ENCODE measurements at places on chromosomes 4 and X. TPM values are rescaled to one million over a fixed set of nuclear protein-coding genes. Genes with fewer than 3 reads are reported as not detected.

The FAM53A gene
- 1.4 TPM for polyA plus RNA-seq

DNA sequence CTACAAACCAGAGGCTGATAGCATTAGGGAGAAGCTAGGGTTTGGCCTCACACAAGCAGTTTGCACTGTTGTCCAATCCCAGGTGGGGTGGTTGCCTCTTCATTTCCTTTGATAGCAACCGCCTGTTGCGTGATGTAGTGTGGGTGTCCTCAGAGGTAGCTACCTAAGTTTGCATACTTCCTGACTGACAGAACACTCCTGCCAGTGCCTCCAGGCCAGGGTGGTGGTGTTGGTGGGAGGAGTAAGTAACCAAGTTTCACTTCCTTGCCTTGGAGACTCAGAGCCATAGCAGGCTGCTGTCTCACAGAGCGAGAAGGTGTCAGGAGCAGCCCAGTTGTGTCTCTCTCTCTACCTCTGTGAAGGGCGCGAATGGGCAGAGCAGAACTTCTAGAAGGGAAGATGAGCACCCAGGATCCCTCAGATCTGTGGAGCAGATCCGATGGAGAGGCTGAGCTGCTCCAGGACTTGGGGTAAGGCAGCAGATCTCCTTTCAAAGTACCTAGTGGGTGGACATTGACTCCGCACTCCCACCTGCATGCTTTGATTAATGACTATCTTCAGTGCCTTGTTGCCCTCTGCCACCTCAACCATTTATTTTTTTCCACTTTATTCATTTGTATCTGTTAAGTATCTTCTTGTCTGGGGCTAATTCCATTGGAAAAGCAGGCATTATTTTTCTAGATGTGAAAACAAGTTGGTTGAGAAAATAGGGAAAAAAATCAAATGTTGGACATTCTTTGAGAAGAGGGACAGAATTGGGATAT is at the start of gene DAPP1:
DAPP1 (plus strand) TSS at position 283 of the 764 bp plus-strand sequence; CDS start at position 370, 87 bp downstream.
- DNase-seq = no peak

The WAS gene
- polyA plus RNA-seq = not detected

The XK gene
- polyA plus RNA-seq = not detected

DNA sequence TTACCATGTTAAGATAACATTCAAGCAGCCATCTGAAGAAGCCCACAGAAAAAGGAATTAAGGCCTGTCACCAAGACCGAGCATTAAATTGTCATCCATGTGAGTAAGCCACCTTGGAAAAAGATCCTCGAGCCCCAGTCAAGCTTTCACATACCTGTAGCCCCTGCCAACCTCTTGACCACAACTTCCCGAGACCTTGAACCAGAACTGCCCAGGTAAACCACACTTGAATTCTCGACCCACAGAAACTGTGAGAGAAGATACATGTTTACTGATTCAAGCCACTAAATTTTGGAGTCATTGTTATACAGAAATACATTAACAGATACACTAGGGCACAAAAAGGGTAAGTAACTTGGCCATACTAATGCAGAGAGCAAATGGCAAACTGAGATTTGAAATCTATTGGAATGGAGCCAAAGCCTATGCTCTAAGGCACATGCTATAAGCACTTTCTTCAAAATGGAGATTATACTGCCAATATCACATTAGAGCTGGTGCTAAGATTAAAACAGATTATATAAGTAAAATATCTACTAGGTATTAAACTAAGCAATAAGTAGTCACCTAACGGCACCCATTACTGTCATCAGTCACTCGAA is 49.5 kb downstream of the FAM13A start:
- DNase-seq = no peak

The BRS3 gene
- polyA plus RNA-seq = not detected

- peak; percentile 0 for DNase-seq
Measured at GRCh38 chrX:52118262-52118661, 49.3 kb upstream of the MAGED4B start.

DNA sequence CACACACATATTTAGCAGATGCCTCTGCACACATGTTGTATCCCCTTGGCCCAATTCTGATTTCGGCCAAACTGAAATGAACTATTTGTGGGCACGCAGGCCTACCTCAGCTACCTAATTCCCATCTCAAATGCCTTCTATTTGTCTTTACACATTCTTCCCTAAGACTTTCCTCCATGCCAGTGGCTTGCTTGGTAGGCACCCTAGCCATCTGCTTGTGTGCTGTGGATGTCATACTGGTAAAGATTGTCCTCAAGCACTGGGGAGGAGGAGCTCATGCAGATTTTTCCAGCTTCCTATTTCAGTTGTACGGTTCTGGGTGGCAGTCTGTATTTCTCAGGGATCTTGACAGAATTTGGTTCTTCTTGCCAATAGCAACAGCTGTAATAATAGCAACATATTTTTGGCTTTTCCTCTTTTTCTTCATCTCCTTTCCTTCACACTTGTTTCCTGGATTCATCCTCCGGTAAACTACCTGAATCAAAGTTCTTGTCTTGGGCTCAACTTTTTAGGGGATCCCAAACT is 514.3 kb downstream of the ADGRL3 start:
- DNase-seq = no peak

The RRH gene
- polyA plus RNA-seq = not detected

DNA sequence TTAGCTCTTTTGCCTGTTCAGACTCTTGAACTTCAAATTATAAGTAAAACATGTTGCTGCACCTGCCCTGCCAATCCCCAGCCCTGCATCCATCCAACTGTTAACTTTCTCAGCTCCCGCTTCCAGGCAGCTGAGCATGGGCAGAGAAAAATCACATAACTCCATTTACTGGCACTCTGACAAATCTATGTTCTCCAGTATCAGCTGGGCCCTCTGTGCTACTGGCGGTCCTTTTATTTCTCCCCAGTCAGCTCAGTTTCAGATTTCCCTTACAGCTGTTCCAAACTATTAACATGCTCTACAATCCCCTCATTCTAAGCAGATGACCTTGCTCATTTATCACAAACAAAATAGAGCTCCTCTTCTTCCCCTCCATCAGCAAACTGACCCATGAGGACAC is 240.4 kb upstream of the TET2 start:
- DNase-seq = no peak

The EREG gene
- 1.6 TPM for polyA plus RNA-seq

DNA sequence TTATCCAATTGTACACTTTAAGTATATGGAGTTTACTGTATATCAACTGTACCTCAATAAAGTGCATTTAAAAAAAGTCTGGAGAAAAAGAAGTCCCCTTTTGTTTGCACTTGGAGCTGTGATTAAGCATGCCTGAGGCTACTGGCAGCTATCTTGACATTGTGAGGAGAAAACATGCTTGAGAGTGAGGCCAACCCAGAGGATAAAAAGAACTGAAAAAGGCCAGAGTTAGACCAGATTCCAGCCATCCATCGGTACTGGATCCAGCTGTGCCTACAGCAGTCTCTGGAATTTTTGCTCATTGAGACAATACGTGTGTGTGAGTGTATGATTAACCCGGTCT is 57.4 kb downstream of the LGI2 start:
- peak; percentile 64 for DNase-seq

GRCh38 chrX:53251307-53251706 is 26.3 kb upstream of the KDM5C start:
- no peak for DNase-seq

The GRPEL1 gene
- 82.1 TPM for polyA plus RNA-seq

GRCh38 chr4:64893205-64893604 is 484.0 kb upstream of the TECRL start:
- DNase-seq = no peak

GRCh38 chr4:142091085-142091513 is 454.7 kb downstream of the IL15 start:
- peak; percentile 98 for DNase-seq

DNA sequence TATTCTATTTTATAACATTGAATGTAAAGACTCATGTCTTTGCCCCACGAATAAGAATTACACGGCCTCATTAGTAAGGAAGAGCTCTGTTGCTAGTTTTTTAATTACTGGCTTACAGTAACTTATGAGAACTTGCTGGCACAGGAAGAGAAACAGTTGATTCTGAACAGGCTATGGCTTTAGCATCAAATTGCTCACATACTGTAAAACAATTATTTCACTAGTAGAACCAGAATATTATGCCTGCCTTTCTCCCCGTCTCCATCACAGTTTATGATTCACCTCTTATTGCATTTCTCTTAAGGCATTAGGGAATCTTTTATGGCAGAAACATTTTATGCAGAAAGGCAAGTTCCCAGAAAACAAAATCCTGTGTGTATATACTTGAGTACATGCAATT is 126.1 kb downstream of the SPRY1 start:
- DNase-seq = no peak

- no peak for DNase-seq
Measured at GRCh38 chrX:101973066-101973465, 41.2 kb upstream of the ZMAT1 start.

GRCh38 chrX:69238114-69238886 is 73.0 kb upstream of the PJA1 start:
- DNase-seq = peak; percentile 40

- no peak for DNase-seq
Measured at GRCh38 chrX:101411984-101412383, 4.0 kb downstream of the HNRNPH2 start.
